ENCODE measurements at places on chromosomes 1 and 21.

- DNase-seq: peak; percentile 77
Observed at GRCh38 chr1:233240829-233241682, 54.5 kb downstream of the PCNX2 start.

DNA sequence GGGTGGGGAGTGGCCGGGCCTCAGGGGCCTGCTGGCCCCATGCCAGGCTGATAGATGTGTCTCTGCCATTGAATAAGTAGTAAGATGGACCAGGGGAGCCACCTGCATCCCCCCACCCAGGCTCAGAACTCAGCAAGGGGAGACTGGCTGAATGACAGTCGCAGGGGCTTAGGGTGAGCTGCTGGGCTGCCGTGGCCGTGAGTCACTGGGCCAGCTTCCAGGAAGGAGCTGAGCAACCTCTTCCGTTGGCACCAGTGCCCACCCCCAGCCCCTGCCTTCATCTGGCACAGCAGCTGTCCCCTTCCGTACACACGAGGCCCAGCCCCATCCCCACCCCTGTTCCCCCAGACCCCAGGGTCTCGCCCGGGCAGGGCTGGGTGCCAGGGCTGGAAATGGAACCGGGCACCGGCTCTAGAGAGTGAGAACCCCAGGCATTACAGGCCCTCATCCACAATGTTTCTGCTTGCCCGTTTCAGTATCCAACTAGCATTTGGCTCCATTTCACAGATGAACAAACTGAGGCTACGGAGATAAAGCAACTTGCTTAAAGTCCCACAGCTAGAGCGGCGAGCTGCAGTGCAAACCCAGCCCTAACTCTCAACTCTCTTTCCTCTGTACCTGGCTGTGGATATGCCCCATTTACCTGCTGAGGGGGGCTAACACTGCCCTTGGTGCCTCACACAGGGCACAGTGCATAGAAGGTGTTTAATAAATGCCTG, 10.2 kb downstream of the WNT4 start:
- peak; percentile 72 for DNase-seq

DNA sequence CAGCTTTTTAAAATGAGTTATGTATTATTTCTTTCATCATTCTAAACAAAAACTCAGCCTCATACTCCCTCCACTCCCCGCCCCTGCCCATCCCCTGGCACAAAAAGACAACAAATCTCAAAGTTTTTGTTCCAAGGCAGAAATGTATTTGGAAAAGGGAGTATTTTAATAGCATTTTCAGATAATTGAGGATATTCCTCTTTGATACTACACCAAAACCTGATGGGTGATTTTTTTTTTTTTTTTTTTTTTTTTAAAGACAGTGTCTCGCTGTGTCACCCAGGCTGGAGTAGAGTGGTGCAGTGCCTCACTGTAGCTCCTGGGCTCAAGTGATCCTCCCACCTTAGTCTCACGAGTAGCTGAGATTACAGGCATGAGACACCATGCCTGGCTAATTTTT, 16.2 kb downstream of the SLC16A1 start:
- no peak for DNase-seq

- DNase-seq: no peak
Observed at GRCh38 chr21:33937146-33937545, 21.5 kb upstream of the ATP5PO start.

DNA sequence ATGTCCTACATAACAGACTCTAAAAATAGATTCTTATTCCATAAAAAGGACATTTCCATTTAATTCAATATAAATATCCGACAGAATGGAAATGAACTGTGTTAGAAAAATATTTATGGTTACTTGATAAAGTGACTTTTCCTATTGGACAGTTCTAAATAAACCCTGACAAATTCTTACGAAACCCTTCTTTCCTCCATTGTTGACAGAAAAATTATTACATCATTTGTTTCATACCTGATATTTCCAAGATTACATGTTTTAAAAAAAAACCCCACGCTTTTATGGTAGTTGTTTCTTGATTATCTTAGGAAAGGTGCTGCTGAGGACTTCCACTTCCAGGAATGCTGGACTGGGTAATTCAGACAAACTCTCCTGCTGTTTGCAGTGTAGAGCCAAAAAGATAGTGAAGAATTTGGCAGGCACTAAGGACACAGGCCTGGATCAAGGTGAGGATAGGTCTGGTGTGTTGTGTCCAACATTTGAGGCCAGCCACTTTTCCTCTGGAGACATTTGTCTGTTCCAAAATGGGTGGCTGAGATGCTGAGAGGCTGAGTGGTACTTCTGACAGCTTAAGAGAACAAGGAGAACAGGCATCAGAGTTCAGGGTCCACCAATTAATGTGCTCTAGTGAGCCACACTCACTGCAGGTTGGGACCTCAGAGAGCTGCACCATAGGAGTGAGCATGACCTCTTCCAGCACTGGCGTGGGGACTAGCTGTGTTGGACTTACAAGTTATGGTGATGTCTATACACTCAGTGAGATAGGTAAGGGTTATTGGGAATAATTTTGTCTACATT, 7.0 kb upstream of the C1orf116 start:
- no peak for DNase-seq

DNA sequence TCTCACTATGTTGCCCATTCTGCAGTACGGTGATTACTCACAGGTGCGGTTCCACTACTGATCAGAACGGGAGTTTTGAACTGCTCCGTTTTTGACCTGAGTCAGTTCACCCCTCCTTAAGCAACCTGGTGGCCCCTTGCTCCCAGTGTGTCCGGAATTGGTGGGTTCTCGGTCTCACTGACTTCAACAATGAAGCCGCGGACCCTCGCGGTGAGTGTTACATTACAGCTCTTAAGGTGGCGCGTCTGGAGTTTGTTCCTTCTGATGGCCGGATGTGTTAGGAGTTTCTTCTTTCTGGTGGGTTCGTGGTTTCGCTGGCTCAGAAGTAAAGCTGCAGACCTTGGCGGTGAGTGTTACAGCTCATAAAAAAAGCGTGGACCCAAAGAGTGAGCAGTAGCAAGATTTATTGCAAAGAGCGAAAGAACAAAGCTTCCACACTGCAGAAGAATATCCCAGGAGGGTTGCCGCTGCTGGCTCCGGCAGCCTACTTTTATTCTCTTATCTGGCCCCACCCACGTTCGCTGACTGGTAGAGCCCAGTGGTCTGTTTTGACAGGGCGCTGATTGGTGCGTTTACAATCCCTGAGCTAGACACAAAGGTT, 17.6 kb upstream of the PARP1 start:
- no peak for DNase-seq

- DNase-seq: no peak
Observed at GRCh38 chr1:11448373-11449099, 30.4 kb upstream of the DISP3 start.

- DNase-seq: no peak
Observed at GRCh38 chr1:206937425-206937824, 8.8 kb downstream of the PIGR start.

DNA sequence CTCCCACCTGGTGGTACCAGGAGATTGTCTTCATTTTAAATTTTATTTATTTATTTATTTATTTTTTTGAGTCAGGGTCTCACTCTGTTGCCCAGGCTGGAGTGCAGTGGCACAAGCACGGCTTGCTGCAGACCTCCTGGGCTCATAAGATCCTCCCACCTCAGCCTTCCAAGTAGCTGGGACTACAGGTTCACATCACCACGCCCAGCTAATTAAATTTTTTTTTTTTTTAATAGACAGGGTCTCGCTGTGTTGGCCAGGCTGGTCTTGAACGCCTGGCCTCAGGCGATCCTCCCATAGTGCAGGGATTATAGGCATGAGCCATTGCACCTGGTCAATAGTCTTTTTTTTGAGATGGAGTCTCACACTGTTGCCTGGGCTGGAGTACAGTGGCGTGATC, 8.5 kb downstream of the SLFNL1 start:
- no peak for DNase-seq

- DNase-seq: no peak
Observed at GRCh38 chr1:83702356-83702755, 296.6 kb downstream of the TTLL7 start.

DNA sequence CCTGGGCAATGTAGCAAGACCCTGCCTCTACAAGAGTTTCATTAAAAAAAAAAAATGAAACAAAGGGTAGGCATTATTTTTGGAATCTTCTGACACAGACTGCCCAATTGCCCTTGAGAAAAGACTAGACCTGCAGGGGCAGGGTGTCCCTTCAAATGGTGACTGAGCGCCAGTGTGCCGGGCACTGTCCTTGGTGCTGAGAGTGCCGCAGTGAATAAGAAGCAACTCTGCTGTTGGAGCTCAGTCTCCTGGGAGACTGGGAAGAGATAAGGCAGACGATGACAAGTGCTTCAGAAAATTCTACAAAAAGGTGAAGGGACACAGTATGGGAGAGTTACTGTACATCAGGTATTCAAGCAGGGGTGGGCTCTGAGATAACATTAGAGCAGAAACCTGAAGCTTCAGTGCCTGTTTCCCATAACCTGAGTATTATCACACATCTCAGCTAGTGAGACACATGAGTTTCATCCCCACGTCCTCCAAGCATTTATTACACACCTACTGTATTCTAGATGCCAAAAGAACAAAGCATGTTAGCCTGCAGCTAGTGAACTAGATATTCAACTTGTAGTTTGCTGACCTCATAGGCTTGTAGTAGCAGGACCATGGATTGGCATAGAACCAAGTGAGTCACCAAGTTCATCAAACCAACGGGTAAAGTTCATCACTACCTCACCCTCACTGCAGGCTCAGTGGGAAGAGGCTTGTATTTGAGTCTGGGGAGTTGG, 18.4 kb upstream of the RPL11 start:
- DNase-seq: peak; percentile 49

GRCh38 chr1:47685763-47686066, 247.9 kb downstream of the FOXD2 start:
- DNase-seq: no peak

DNA sequence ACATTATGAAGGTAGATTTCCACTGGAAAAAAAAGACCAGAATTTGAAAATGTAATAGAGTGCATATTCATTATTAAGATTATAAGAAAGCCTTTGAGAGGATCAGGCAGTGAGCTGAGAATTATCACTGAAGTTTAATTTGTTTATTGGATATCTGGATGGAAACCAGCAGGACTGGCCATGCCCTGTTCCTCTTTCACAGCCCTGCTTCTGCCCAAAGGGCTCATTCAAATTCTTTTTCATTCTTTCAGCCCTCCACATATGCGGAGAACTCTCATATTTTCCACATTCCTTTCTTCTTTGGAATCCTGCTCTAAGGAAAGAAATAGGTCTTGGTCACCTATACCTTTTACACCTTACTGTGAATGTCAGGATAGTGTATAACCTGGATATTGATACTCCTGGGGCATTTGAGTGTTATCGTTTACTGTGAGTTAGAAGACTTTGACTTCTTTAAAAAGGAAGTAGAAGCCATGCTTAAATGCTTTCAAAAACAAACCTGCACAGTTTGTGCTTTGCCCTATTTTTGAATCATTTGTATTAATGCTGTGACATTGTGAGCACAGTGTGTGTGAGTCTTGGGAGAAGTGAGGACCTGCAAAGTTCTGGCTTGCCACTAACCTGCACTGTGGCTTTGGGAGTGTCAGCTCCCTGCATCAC, 35.5 kb downstream of the ST6GALNAC3 start:
- DNase-seq: no peak

Measured in femur (tissue), 1 donor.